ENCODE measurements at places on chromosomes 3 and 15.

GRCh38 chr3:42412526-42413155 is 2.2 kb upstream of the LYZL4 start:
- DNase-seq = no peak

DNA sequence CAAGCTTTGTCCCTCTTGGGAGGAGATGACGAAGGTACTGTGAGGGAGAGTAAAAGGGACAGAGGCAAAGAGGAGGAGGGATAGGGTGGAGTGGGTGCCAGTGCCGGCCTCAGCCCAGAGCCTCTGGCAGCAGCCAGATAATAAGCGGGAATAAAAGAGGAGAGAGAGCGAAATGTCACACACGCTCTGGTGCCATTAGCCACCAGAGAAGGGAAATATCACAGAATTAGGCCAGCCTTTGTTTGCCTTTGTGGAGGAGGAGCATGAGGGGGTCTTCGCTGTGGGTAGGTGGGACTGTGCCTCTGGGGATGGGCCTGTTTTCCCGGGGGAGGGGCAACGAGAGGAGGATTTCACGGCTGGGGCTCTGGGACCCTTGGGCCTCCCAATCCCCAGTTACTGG is 67.8 kb downstream of the LINGO1 start:
- DNase-seq = no peak

- no peak for DNase-seq
These were observed 240.8 kb downstream of the NFKBIZ start for GRCh38 chr3:102089904-102090720.

DNA sequence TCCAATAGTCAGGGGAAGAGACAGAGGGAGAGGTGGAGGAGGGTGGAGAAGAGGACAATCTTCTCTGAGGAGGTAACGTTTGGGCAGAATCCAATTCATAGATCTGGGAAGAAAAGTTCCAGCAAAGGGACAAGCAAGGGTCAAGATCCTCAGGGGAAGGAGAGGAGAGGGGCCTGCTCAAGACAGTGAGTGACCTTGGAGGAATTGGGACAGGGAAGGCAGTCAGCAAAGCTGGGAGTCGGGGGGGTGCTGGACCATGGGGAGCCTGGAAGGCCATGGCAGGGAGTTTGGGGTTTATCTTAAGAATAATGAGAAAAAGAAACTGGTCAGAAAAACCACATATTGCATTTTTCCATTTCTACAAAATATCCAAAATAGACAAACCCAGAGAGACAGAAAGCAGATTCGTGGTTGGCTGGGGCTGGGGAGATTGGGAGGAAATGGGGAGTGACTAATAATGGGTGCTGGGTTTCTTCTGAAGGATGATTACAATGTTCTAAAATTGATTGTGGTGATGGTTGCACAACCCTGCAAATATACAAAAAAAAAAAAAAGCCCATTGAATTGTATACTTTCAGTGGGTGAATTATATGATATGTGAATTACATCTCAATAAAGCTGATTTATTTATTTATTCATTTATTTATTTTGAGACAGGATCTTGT is 19.6 kb upstream of the SRP14 start:
- DNase-seq = no peak

GRCh38 chr3:114566767-114567166 is 272.9 kb downstream of the TIGIT start:
- no peak for DNase-seq

All from central memory CD4-positive, alpha-beta T cell (primary cell).